Activated T-cell treated with anti-CD3 and anti-CD28 coated beads, Interleukin-2, amount 50 U/mL, for 4 hours (primary cell): ENCODE measurements at places on chromosomes 7 and 10. TPM values are rescaled to one million over a fixed set of nuclear protein-coding genes. Genes with fewer than 3 reads are reported as not detected.

GRCh38 chr7:97454636-97455035 lies 277.2 kb upstream of the TAC1 start:
- no peak for DNase-seq

The MRLN gene
- not detected for total RNA-seq

GRCh38 chr7:12066004-12066403 lies 145.1 kb upstream of the TMEM106B start:
- no peak for DNase-seq

DNA sequence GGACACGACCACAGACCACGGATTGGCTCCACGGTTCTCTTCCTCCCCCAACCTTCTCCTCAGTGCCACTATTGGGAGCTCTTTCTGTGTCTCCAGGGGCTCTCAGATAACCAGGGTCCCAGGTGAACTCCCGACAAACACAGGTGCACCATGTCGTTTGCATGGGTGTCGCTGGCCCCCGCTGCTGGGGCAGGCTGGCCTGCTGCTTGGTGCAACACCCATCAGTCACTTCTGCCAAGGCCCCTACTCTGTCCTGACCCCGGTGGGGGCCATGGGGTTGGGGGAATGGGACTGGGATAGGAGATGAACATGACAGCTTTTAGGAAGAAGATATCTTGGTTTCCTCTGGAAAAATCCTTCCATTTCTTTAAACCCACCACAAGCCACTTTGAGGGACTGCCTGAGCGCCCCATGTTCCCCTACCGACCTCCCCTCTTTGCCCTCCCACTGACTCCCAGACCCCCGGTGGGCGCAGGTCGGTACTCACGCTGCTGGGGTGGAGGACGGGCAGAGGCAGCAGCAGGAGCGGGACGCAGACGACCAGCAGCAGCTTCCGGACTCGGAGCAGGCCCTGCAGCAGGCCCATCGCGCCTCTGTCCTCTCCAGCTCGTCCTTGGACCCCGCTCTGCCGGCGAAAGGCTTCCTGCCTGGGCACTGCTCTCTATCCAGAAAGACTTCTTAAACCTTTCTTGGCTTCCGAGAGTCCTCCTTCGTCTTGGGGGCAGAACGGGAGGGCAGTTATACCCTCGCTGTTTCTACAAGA lies 894 bp downstream of the SLC13A4 start:
- no peak for DNase-seq

DNA sequence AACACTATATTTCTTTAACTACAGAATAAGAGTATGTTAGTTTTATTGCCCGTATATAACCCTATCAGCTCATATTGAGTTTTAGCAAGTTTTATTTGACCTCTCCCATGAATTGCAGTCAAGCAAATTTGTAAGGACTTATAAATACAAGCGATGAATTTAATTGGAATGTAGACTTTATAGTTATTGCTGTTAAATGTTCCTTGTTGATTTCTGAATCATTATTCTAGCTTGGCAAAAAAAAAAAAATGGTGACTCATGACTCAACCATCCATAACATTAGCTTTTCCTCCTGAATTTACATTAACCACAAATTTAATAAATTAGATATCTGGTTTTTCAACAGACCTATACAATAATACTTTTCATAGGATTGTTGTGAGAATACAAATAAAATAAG lies 334.0 kb upstream of the LRRTM3 start:
- no peak for DNase-seq

DNA sequence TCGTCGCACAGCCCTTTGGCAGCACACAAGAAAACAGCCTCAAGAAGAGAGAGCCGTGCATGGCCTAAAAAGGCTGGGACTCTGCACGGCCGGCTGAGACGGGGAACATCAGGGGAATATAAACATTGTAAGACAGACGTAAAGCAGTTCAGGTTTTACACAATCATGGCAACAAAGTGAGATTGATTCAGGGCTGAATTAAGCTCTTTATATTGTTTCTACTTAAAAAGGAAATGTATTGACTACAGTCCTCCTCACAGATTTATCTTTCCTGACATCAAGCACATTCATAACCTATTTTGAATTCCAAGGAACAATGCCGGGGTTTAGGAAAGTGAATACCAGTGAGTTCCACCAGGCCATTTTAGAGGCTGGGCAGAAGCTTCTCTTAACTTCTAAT lies 25.2 kb downstream of the SORBS1 start:
- no peak for DNase-seq

DNA sequence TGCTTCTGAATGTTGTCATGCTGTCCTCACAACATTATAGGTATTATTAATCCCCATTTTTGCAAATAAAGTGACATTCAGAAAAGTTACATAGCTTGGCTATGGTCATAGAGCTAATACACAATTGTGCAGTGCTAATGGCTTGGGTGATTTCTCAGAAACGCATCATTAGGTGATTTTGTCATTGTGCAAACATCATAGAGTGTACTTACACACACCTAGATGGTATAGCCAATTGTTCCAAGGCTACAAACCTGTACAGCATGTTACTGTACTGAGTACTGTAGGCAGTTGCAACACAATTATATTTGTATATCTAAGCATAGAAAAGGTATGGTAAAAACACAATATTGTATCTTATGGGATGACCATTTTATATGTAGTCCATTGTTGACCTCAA lies 91.0 kb downstream of the BTAF1 start:
- no peak for DNase-seq

- DNase-seq, result peak; percentile 74
Observed at GRCh38 chr10:73785211-73785720, at the start of gene ZSWIM8. Gene ZSWIM8 (plus strand): TSS chr10:73785606. CDS start chr10:73785879, 273 bp downstream.

The PNLIPRP1 gene
- 0.90 TPM for total RNA-seq

The GRID2IP gene
- total RNA-seq, result 0.13 TPM

DNA sequence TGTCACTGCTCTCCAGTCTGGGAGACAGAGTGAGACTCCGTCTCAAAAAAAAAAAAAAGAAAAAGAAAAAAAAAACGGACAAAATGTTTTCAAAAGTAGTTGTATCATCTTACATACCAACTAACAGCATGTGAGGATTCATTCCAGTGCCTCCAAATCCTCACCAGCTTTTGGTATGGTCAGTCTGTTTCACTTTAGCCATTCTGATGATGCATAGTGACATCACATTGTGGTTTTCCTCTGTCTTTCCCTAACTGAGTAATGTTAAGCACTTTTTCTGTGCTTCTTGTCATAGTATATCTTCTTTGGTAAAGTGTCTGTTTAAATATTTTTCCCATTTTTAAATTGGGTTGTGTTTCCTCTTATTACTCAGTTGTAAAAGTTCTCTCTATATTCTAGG lies 251.4 kb upstream of the CTBP2 start:
- DNase-seq, result no peak

The CHST3 gene
- 2.0 TPM for total RNA-seq

The SH2D4B gene
- 0.20 TPM for total RNA-seq

GRCh38 chr10:126481181-126481580 lies 92.9 kb upstream of the ADAM12 start:
- no peak for DNase-seq
